Fibroblast of lung (primary cell): ENCODE measurements at places on chromosomes 13 and 19.

DNA sequence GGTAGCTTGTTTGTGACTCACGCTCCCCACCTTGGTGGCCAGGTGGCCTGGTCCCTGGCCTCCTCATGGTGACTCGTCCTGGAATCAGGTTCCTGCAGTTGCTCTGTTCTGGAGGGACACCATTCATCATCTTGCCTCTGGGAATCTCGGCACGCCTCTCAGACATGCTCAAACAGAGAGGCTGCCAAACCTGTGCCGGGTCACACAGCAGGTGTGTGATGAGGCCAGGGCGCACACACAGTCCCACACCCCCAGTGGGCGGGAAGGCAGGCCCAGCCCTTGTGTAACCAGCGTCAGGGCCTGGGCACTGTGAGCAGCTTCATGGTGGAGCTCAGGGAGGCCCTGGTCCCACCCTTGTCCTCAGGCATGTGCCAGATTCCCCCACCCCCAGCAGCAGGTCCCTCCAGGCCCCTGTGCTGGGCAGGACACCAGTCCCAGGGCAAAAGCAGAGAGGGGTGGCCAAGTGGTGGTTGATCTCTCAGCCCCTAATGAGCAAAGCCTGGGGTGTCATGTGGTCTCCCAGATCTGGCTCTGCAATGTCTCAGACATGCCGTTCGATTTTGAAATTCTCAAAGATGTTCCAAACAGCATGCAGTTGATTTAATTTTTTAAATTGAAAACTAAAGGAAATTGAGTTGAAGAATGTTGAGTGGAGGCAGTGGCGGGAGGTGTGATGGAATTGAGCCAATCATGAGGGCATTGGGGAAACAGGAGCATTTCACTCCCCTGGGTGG, 12.1 kb downstream of the CEBPA start:
- DNase-seq = no peak

DNA sequence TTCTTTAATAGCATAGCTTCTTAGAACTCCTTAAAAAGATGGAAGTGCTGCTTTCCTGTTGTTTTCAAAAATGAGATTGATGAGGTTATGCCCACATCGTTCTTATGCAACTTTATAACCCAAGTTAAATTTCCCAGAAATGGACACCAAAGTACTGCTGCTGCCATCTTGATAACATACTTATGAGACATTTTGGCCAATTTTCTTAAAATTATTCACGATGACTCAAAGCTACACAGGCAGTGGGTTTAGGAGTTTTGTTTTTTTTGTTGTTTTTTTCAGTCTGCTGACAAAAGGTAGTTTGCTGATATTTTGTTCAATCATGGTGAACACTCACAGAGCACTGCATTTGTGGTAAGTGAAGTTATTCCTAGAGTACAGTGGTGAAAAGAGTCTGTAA, 54.9 kb upstream of the RFC3 start:
- peak; percentile 69 for DNase-seq

- no peak for DNase-seq
Measured at GRCh38 chr13:112772539-112772909, 82.7 kb downstream of the ATP11A start.

GRCh38 chr13:86572115-86572514, 772.9 kb upstream of the SLITRK6 start:
- DNase-seq = peak; percentile 70

DNA sequence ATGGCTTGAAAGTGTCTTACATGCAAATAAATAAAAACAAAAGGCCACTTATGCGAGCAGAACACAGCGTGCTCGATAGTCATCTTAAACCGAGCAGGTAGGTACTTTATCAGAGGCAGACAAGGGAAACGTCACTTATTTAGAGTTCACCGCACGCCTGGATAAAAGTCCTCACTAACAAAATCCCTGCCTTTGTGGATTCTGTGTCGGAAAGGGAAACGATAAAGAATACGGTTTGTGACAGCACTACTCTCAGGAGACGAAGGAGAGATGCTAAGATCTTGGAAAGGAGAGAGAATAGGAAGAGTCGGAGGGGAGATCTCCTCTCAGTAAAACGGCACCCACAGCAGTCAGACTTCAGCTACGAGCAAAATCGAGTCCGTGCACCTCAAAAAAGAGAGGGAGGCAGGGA, 581 bp downstream of the RCBTB1 start:
- DNase-seq = peak; percentile 14

- DNase-seq = peak; percentile 5
Measured at GRCh38 chr19:21202865-21203494, 61.1 kb downstream of the ZNF431 start.

GRCh38 chr13:22198001-22198400, 527.1 kb downstream of the FGF9 start:
- no peak for DNase-seq

- no peak for DNase-seq
Measured at GRCh38 chr19:27894906-27895754, 1317.8 kb downstream of the UQCRFS1 start.

DNA sequence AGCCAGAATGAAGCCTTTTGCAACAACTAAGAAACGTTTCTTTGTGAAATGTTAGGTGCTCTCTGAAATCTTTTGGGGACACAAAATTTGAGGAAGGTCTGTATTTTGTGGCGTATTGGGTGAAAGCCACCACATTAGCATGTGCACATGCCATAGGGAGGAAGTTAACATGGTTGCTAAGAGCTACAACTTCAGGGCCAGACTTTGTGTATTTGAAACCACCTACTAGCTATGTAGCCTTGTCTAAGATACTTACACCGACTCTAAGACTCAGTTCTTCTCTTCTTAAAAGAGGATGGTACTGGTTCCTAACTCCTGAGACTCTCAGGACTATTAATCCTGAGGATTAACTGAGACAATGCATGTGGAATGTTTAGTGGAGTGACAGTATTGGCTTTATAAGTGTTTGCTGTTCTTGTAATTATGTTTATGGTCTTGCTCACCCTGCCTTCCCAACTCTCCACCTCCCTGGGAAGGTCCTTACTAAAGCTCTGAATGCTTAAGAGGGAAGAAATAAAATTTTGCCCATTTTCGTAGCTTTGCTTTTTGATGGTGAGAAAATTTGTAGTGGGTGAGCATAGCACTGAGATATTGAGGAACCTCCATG, 15.5 kb downstream of the SERP2 start:
- no peak for DNase-seq

- no peak for DNase-seq
Measured at GRCh38 chr19:31383553-31383952, 34.3 kb upstream of the TSHZ3 start.

GRCh38 chr13:77184455-77184854, 142.4 kb downstream of the MYCBP2 start:
- no peak for DNase-seq

GRCh38 chr13:43363156-43363953, 340.0 kb downstream of the DNAJC15 start:
- DNase-seq = peak; percentile 81

DNA sequence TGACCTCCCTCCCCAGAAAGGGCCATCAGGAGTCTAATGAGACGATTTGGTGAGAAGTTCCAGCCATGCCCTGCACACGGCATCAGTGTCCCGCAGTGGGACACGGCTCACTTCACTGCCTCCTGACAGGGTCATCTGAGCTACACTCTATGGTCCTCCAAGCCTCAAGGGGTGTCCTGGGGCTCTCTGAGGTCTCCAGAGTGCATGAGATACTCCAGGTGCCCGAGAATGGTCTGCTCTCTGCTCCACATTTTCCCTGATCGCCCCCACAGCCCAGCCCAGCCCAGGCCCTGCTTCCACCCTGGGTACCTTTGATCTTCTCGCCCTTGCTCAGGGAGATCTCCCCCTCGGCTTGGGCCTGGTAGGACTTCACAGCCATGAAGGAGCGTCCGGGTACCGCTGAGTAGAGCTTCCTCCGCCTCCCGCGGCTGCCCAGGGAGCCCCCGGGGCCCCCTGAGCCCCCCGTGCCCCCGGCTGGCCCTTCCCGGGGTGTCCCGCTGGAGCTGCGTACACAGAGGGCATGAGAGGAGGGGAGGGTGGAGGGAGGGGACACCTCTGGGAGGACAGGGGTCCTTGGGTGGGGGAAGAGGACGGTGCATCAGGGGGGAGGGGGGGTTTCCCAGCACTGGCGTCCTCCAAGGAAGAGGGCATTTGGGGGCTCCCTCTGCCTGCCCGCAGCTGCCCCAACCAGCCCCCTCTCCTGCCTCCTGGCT, 17.3 kb downstream of the SHANK1 start:
- DNase-seq = no peak

GRCh38 chr19:39554701-39555311, 14.8 kb upstream of the EID2 start:
- DNase-seq = no peak

- no peak for DNase-seq
Measured at GRCh38 chr19:36081894-36082293, 27.2 kb downstream of the WDR62 start.

DNA sequence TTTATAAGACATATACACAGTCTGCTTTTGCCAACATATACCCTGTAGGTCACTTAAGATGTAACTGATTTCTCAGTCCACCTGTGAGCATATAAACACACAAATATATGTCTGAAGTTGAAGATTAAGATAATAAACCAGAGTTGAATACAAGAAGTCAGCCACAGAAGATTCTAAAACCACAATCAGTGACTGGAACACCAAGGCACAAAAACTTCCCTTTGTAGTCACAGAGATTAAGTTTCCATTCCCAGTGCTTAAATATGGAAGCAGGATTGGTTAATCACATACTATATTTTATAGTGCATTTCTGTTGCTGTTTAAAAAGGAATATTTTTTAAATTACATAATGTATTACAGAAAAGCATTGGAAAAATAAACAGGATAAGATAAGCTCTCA, 39.9 kb downstream of the MTMR6 start:
- no peak for DNase-seq

DNA sequence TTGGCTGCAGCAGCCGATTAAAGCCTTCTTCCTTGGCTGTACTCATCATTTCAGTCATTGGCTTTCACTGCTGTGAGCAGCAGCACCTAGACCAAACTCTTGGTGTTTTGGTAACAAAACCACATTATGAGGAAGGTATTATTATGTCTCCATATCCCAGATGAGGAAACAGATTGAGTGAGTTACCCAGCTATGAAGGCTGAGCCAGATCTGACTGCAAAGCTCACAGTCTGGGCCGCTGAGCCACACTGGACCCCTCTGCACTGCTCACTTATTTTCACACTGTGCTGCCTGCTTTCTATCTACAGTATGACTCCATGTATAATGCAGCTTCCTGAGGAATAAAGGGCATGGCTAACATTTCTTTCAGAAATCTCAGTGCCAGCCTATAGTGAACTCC, 24.5 kb downstream of the CRYL1 start:
- no peak for DNase-seq

- no peak for DNase-seq
Measured at GRCh38 chr13:27250833-27251165, 559 bp upstream of the RPL21 start.

DNA sequence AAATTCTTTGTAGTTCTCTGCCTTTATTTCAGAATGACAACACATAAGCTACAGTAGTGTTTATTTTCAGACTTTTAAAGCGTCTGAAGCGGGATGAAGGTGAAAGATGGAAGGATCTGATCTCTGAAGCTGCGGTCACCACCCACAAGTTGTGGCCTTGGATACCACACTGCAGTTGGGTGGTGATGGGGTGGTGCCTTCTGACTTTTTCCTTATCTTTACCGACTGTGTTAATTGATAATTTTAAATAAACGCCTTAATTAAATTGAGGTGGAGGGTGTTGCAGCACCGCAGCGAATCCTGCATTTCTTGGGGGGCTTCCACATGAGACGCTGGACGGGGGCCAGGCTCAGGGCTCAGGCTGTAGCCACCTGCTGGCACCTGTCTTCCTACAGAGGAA, 1.3 kb downstream of the TFDP1 start:
- DNase-seq = no peak

DNA sequence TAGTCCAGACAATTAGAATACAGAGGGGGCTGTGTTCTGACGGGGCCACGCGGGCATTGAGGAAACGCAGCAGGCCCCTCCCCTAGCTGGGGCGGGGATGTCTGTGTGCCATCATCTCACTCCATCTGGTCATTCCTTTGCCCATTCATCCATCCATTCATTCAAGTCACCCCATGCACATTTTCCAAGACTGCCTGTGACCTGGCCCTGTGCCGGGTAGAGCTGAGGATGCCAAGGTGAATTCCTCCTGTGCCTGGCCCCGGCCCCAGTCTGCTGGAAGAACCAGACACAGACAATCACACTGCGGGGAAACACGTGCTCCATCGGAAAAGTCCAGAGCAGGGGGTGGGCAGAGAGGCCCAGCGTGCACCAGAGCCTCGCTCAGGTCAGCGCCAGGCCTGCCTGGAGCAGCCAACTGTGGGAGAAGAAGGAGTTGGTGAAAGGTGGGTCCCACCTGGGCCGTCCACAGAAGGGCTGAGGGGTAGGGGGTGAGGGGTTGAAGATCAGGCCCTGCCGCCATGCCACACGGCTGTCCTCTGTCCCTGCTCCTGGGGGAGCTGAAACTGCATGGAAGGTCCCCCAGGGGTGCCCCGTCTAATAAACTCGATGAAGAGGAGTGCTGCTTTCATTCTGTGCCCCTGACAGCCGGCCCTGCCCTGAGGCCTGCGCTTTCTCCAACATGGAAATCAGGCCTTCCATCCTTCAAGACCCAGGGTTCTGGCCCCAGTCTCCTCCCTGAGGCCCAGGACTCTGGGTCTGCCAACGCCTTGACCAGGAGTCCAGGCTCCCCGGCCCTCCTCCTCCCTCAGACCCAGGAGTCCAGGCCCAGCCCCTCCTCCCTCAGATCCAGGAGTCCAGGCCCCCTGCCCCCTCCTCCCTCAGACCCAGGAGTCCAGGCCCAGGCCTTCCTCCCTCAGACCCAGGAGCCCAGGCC, 1.6 kb upstream of the CACNG6 start:
- DNase-seq = peak; percentile 64

- no peak for DNase-seq
Measured at GRCh38 chr19:17659996-17660395, 28.2 kb downstream of the UNC13A start.

DNA sequence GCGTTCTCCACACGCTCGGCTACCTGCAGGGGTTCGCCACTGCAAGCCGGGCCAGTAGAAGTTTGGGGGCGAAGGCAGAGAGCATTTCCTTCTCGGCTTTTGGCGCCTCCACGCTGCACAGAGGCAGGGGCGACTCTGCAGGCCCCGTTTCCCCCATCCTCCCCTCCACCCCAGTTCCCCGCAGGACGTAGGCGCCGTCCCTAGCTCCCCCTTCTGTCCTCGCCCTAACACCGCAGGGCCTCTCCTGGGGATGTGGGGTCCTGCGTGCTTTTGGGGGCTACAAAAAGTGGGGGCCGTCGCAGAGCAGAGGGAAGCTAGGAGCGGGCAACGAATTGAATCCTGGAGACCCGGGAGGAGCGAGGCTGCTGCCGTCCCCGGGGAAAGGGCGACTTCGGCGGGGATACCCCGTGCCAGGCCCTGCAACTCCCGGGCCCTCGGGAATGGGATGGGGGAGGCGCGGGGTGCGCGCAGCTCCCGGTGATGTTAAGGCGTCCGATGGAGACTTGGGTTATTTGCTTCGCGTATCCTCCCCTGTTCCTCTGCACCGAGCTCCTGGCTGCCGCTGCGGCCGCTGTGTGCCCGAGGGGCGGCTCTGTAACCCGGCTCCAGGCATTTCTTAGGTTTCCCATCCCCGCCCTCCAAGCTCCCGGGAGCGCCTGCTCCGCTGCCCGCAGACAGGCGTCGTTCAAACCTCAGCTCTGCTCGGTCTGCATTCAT, 255.9 kb upstream of the SOX21 start:
- peak; percentile 20 for DNase-seq

GRCh38 chr19:38809592-38810252, 3.0 kb downstream of the LGALS4 start:
- DNase-seq = no peak

- DNase-seq = no peak
Measured at GRCh38 chr13:98328511-98328910, 151.4 kb upstream of the RNF113B start.

GRCh38 chr13:113275387-113275786, 21.7 kb upstream of the LAMP1 start:
- DNase-seq = peak; percentile 72

- DNase-seq = no peak
Measured at GRCh38 chr19:55667958-55668357, 7.1 kb upstream of the EPN1 start.

- peak; percentile 26 for DNase-seq
Measured at GRCh38 chr19:33214596-33214995, 11.1 kb downstream of the SLC7A10 start.
